Fibroblast of skin of back (primary cell): ENCODE measurements at places on chromosomes 7 and 10.

DNA sequence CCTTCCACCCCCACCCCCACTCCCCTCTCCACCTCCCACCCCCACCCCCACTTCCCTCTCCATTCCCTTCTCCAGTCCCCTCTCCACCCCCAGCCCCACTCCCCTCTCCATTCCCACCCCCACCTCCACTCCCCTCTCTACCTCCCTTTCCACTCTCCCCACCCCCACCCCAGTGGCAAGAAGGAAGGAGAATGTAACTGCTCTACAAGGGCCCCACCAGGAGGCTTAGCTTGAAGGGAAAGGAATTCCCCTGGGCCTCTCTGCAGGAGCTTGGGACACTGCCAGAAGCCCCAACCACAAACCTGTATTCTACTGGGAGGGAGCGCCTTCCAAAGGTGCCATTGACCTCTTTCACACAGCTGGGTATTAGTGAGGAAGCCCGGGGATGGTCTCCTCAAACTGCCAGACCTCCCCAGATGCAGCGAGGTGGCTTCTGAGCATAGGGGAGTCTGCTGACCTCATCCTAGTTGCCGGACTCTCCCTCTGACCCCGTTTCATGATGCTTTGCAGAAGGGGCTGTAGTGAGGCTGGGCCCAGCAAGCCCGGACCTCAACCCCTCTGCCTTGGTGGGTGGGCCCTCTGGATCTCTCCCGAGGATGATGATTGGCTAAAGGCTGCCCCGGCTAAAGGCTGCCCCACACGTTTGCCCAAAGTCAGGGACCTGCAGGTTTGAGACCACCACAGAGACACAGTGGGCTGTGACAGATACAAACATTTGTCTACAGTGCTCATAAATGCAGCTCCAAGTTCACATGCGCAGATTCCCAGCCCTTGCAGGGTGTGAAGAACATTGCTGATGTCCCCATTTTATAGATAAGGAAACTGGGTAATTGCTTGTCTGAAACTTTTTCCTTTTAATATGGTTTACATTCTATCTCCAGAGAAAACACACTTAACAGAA lies 2.9 kb downstream of the DEPP1 start:
- DNase-seq = peak; percentile 54

- peak; percentile 54 for DNase-seq
Measured at GRCh38 chr10:30992681-30993080, 39.0 kb downstream of the ZNF438 start.

- DNase-seq = no peak
Measured at GRCh38 chr7:24951441-24951980, 28.5 kb downstream of the OSBPL3 start.

DNA sequence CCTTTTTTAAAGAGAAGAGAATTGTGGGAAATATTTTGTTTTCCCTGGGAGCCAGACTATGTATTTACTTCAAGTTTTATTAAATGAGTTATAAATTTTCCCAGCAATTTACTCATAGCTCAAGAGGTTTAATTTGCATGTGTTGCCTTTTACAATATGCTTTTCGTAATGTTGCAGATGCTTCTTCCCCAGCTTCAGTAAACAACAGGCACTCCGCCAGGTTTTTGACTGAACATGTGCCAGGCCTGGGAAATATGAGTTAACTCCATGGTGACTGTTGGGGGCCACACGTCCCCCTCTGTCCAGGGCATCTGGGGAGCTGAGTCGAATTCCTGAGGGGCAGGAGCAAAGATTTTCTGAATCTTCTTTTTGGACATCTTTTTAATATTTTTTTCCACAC lies 545.7 kb downstream of the LRMDA start:
- no peak for DNase-seq

DNA sequence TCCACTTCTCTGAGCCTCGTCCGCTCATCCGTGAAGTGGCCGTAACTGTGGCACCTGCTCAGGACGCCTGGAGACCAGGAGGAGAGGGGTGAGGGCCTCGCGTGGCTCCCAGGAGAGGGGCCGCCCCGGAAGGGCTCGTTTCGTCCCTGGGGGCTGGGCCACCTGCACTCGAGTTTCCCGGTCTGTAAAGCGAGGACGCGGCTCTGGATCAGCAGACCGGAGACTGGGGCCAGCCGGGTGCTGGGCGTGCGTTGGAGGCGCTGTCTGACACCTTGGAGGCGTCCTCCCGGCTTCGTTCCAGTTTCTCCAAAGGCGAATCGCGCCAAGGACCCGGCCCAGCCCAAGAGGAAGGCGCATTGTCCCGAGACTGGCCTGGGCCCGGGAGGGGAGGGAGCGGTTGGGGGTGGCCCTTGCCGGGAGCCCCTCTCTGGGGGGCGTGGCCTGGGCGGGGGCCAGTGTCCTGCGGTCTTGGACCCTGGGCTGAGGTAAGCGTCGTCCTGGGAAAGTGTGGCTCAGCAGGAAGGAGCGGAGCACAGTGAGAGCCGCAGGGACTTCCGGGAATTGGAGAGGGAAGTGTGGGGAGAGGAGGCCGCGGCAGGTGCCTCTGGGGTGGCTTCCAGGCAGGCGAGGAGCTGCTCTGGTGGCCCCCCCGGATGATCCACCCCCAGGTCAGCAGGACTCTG lies 89.6 kb downstream of the FOXL3 start:
- no peak for DNase-seq

DNA sequence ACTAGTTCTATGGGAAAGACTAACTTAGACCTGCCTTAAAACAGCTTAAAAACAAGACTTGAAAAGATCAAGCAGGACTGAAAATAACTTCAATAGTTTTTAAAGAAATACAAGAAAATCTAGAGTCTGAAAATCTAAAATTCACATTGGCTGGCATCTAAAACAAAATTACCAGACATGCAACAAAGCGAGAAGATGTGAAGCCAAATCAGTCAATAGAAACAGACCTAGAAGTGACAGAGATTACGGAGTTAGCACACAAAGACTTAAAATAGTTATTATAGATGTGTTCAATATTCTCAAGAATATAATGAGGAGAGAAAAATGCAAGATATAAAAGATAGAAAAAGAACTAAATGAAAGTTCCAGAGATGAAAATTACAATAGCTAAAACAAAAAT lies 78.3 kb upstream of the DIP2C start:
- no peak for DNase-seq

GRCh38 chr10:85657476-85658113 lies 709.0 kb downstream of the GRID1 start:
- no peak for DNase-seq
